ENCODE measurements at places on chromosomes 2 and 18.
A peak's percentile ranks its signal among the peaks of the same experiment; 100 is the strongest.

DNA sequence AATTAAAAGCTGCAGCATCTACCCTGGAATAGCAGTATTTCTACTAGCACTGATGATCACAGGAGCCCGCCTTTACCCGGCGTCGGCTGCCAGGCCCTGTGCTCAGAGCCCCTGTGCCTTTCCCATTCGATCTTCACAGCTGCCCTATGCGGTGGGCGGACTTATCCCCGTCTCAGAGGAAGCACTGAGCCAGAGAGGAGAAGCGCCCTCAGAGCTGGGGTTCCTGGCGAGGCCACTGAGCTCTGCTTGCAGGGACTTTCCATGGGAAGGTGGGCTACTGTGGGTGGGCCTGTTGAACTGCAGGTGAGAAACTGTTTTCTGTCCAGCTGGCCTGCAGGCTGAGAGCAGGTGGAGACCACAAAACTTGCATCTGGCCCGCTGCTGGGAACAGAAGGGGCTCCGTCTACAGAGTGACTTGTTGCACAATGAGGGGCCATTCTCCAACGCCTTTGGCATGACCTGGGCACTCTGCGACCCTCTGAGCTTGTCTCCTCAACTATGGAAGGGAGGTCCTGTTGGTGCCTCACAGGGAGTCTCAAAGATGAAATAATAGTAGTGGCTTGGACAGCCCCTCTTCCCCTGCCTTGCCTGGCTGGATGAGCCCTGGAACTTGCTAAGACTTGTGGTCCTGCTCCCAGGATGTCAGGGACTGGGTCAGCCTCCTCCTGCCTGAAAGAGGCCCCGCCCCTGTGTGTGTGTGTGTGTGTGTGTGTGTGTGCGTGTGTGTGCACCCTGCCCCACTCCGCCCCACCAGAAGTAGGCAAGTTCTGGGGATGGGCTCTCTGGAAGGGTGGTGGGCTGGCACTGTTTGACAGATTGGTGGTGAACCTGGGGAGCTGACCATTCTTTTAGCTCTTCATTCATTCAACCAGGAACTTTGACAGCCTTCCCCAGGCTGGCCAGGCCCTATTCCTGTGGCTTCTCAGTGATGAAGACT lies 32.7 kb downstream of the GLI2 start:
- no peak overlapping the region for H3K4me3 ChIP-seq
- H3K27ac ChIP-seq, result no peak overlapping the region
- DNase-seq, result no peak
- no peaks in the 10 kb centered on the region for H3K27me3 ChIP-seq
- H3K36me3 ChIP-seq, result no peaks in the 10 kb centered on the region

GRCh38 chr18:34841891-34842290 lies 131.8 kb downstream of the DTNA start:
- no peaks in the 10 kb centered on the region for H3K36me3 ChIP-seq
- H3K4me3 ChIP-seq, result no peak overlapping the region
- no peak for DNase-seq
- H3K27ac ChIP-seq, result no peak overlapping the region

GRCh38 chr2:102120701-102121159 lies 21.8 kb upstream of the IL1R1 start:
- H3K27me3 ChIP-seq, result no peaks in the 10 kb centered on the region
- DNase-seq, result no peak
- no peak overlapping the region for H3K27ac ChIP-seq
- no peak overlapping the region for H3K4me3 ChIP-seq

- peak; percentile 17 for DNase-seq
- H3K27me3 ChIP-seq, result no peaks in the 10 kb centered on the region
- peaks cover 27% of the 10 kb centered on the region for H3K4me1 ChIP-seq
- H3K36me3 ChIP-seq, result no peaks in the 10 kb centered on the region
- peak overlapping the region; percentile 97 for H3K27ac ChIP-seq
Measured at GRCh38 chr2:62424899-62425298, 81.1 kb downstream of the TMEM17 start.

- no peak overlapping the region for H3K4me3 ChIP-seq
- no peaks in the 10 kb centered on the region for H3K4me1 ChIP-seq
- no peak overlapping the region for H3K27ac ChIP-seq
- H3K27me3 ChIP-seq, result no peaks in the 10 kb centered on the region
- no peak for DNase-seq
Measured at GRCh38 chr18:9549405-9549804, 65.0 kb downstream of the PPP4R1 start.

- H3K27ac ChIP-seq, result no peak overlapping the region
- DNase-seq, result no peak
- peaks cover 12% of the 10 kb centered on the region for H3K4me1 ChIP-seq
- peaks cover 10% of the 10 kb centered on the region for H3K36me3 ChIP-seq
Measured at GRCh38 chr2:218393750-218394290, 5.8 kb upstream of the CTDSP1 start.

GRCh38 chr18:5890331-5891183 lies 4.8 kb downstream of the TMEM200C start:
- no peak for DNase-seq
- H3K36me3 ChIP-seq, result no peaks in the 10 kb centered on the region
- H3K27ac ChIP-seq, result no peak overlapping the region
- peaks cover 36% of the 10 kb centered on the region for H3K27me3 ChIP-seq

GRCh38 chr2:232966122-232966521 lies 46.9 kb downstream of the NGEF start:
- H3K27ac ChIP-seq, result no peak overlapping the region
- H3K27me3 ChIP-seq, result no peaks in the 10 kb centered on the region

- DNase-seq, result no peak
- peaks cover 31% of the 10 kb centered on the region for H3K4me1 ChIP-seq
- no peaks in the 10 kb centered on the region for H3K27me3 ChIP-seq
- no peaks in the 10 kb centered on the region for H3K36me3 ChIP-seq
- peak overlapping the region; percentile 28 for H3K27ac ChIP-seq
Measured at GRCh38 chr2:64213532-64214275, 69.5 kb upstream of the PELI1 start.

GRCh38 chr2:9678544-9678943 lies 47.7 kb upstream of the YWHAQ start:
- no peak overlapping the region for H3K27ac ChIP-seq
- peaks cover 17% of the 10 kb centered on the region for H3K4me1 ChIP-seq
- no peak overlapping the region for H3K4me3 ChIP-seq
- no peaks in the 10 kb centered on the region for H3K36me3 ChIP-seq

DNA sequence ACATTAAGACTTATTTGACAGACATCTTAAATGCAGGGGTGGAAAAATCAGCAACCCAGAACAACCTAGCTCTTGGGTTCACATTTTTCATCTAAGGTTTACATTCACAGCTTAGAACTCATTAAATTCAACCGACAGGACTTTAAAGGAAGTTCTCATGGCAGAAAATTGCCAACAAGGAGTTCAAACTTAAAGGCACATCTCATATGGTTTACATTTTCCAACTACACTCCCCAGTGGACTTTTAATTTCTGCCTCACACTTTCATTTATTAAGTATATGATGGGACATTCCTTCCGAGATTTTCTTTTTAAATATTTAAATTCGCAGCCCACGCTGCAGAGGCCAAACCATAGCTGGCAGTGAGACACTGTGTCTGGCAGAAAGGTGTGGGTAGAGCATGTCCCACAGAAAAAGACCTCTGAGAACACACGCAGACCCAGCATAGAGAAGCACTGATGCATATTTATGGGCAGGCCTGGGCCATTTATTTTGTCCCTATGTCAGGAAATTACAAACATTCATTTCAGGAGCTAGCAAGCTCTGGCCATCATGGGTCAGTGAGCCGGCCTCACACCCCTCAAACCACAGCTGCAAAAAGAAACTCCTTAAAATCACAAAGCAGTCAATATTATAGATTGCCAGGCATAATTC lies 46.3 kb downstream of the STK39 start:
- H3K27me3 ChIP-seq, result no peaks in the 10 kb centered on the region
- DNase-seq, result no peak
- no peaks in the 10 kb centered on the region for H3K36me3 ChIP-seq
- no peak overlapping the region for H3K27ac ChIP-seq
- peaks cover 6% of the 10 kb centered on the region for H3K4me1 ChIP-seq

DNA sequence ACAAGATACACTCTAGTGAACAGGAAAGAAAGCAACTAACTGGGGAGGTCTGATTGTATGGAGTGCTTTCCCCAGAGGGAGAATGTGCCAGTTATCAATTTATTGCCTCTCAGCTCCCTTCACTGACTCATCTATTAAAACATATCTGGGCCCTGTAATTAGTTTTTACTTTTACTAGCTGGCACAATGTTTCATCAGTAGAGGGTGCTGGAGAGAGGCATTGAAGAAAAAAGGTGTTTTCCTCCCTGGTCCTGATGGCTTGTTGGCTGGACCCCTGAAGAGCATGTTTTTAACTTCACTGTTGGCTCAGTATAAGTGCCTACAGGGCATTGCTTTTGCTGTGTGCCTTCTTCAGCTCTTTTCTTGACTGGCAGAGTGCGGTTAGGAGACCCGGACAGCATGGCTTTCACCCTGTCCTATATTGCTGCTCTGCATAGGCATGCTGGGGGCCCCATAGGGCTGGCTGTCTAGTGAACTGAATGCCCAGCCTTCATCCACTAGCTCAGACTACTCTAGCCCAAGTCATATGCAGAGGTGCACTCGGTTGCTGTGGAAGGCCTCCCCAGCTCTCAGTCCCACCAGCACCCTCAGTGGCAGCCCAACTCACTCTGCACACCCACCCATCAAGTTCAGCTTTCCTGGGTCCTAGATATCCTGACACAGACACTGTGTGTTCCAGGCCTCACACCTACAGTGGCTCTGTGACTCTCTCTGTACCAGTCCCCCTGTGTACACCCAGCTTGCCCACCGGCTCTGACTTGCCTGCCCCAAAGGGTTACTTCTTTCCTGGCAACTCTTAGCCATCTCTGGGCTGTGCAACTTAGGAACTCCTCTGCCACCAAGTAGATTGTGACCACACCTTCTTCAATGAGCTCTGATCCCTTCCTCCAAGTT lies 62.3 kb upstream of the ACYP2 start:
- no peak overlapping the region for H3K27ac ChIP-seq
- DNase-seq, result peak; percentile 41
- no peak overlapping the region for H3K4me3 ChIP-seq
- peaks cover 6% of the 10 kb centered on the region for H3K4me1 ChIP-seq
- H3K36me3 ChIP-seq, result peaks cover 4% of the 10 kb centered on the region

DNA sequence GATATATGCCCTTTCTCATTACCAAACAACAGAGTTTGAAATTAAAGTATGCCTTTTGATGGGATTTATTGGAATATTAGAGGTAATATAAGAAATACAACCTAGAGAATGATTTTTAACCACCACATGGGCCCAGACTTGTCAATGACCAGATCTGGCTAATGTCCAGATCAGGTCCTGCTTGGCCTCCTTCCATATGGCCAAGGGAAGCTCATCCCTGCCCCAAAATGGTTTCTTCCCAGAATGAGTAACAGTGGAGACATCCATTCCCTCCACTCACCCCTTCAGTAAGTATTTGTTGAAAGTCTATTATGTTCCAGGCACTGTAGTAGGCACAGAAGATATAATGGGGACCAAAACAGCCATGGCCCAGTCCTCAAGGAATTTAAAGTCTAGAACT lies 54.9 kb downstream of the ANTXR1 start:
- H3K27me3 ChIP-seq, result no peaks in the 10 kb centered on the region
- H3K36me3 ChIP-seq, result no peaks in the 10 kb centered on the region
- no peak overlapping the region for H3K4me3 ChIP-seq
- peaks cover 8% of the 10 kb centered on the region for H3K4me1 ChIP-seq
- H3K27ac ChIP-seq, result no peak overlapping the region

GRCh38 chr2:105798595-105798994 lies 53.9 kb downstream of the NCK2 start:
- no peak for DNase-seq
- H3K36me3 ChIP-seq, result no peaks in the 10 kb centered on the region
- H3K27ac ChIP-seq, result no peak overlapping the region
- no peaks in the 10 kb centered on the region for H3K27me3 ChIP-seq
- H3K4me3 ChIP-seq, result no peak overlapping the region

DNA sequence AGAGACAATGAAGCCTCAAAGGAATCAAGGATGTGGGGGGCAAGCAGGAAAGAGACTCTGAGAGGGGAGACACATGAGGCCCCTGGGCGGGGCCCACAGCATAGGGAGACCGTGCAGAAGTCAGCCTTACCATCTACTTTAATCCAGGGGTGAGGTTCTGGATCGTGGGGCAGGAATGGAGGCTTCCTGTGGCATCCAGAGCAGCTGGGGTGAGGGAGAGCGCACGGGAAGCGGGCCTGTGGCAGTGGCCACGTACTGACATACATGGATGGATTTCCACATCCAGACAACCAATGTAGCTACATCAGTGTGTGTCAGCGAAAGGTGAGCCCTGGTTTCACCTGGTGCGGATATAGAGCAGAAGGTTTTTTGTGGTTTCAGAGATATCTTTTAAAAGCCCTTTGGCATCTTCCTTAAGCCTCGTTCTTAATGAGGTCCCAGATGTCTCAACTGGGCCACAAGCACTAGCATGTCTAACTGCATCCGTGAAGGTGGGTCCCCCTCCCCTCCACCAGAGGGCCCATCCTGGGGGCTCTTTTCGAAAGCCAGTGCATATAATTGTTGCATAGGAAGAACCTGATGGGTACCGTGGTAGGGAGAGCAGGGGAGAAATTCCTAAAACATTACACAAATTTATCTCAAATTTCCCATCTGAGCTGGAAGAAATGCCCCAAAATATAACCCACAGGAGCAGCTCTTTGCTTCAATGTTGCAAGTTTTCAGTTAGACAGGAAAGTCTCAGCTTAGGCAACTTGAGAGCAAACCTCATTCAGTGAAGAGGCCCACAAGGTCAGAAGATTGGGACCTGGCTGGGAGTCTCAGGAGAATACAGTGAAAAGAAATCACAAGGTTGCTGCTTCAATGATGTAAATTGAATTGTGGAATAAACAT lies 90.9 kb downstream of the SP3 start:
- no peaks in the 10 kb centered on the region for H3K36me3 ChIP-seq
- no peaks in the 10 kb centered on the region for H3K4me1 ChIP-seq
- no peak for DNase-seq
- peaks cover 12% of the 10 kb centered on the region for H3K27me3 ChIP-seq

DNA sequence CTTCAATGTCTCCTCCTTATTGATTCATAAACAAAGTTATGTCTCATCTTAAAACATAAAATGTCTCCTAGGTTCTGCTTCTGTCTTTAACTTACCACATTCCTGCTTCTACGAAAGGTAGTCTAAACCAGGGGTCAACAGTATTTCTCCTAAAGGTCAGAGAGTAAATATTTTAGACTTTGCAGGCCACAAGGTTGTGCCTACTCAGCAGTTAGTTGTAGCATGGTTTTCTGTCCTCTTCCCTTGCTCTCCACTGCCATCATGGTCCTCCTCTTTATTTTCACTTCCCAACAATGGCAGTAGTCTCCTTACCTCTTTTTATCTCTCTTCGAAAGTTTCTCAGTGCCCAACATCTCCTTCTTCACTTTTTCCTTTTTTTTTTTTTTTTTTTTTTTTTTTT lies 68.3 kb upstream of the LRP1B start:
- DNase-seq, result no peak
- no peaks in the 10 kb centered on the region for H3K4me1 ChIP-seq
- no peak overlapping the region for H3K27ac ChIP-seq
- no peaks in the 10 kb centered on the region for H3K27me3 ChIP-seq

Data from MCF 10A (cell line).